Activated CD4-positive, alpha-beta memory T cell treated with anti-CD3 and anti-CD28 coated beads, Interleukin-2, amount 10 ng/mL, durations not matched to agents 7 days and 5 days (primary cell): ENCODE measurements at places on chromosomes 7 and 10.
A peak's percentile ranks its signal among the peaks of the same experiment; 100 is the strongest.

GRCh38 chr10:112124866-112125265, 58.7 kb downstream of the GPAM start:
- DNase-seq = no peak

- DNase-seq = no peak
Observed at GRCh38 chr7:142534726-142535122, 214.5 kb upstream of the PRSS1 start.

DNA sequence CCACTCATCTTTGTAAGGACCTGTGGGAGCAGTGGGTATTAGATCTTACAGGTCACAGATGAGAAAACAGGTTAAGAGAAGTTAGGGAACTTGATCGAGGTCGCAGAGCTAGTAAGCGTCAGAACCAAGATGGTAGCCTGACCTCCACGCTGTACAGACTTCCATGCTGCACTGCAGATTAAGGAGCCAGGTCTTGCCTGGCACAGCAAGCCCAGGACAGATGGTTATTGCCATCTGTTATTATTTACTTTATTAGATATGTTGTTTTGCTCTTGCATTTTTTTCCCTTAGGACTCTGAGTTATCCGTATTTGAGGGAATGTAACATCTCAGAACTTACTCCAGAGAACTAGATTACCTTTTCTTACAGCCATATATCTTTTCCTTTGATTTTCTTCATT, 147.2 kb downstream of the NSUN6 start:
- no peak for DNase-seq

DNA sequence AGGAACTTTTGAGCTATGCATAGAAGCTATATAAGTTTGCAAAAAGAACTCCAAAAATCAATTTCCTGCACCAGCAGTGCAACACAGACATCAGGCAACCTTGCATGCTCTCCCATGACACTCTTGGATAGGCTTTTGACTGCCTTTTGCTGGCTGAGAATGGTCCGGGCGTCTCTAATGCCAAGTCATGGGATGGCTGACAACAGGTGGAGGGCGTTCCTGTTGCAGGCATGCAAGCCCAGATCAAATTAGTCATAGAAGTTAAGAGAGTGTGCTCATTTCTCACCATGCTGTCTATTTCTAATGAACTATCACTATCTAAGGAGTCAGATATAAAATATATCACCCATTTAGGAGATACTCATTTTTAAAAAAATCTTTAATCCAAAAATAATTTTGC, 8.4 kb downstream of the PLCE1 start:
- no peak for DNase-seq

GRCh38 chr7:116357781-116358670, 141.5 kb upstream of the CAV2 start:
- no peak for DNase-seq

GRCh38 chr7:106927536-106927935, 62.5 kb downstream of the PIK3CG start:
- no peak for DNase-seq

DNA sequence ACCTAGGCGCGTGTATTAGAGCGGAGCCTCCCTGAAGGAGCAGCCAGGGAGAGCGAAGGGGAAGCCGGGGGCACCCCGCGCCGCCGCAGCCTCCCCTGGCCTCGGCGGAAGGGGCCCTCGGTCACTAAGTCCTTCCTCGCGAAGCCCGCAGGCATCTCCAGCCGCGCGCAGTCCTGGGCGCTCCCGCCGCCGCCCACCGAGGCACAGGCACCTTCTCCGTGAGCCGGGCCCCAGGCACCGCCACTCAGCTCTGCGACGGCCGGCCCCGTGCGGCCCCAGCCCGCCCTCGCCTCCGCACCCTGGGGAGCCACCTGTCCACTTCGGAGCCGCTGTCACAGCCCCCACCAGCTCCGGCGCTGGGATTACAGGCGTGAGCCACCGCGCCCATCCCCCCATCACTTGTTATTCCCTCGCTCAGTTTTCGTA, 80.8 kb downstream of the ZNF467 start:
- no peak for DNase-seq

- peak; percentile 28 for DNase-seq
Observed at GRCh38 chr7:155466814-155467733, 9.1 kb downstream of the EN2 start.

DNA sequence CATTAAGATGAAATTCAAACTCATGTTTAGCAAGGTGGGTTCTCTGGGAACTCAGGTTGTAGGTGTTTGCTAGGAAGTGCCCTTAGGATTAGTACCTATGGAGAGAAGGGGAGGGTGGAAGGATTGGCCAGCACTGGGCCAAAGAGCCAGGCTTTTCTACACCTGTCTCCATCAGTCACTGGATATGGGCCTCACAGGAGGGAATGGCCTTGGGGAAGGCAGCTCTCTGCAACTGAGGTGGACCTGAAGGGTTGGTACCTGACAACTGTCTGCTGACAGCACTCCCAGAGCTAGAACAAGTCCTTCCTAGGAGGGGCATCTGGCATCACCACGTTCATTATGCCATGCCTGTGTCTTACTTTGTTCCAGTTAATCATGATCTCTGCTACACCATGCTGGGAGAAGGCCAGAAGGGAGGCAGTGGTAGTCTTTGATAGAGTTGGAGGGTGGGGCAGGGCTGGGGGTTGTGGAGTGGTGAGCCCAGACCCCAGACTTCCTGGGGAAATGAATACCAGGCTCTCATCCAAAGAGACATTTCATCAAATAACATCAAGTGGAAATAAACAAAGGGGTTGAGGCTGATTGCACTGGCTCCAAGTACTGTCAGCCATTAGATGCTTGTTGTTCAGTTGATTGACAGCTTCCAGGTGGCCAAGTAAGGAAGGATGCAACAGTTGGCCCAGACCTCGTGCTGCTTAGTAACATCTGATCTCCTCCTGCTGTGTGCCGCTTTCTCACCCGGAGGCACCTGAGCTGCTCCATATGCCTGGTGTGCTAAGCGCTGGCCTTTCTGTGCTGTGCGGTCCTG, 70.6 kb upstream of the PIK3CG start:
- no peak for DNase-seq

GRCh38 chr7:79037001-79037400, 416.5 kb downstream of the MAGI2 start:
- no peak for DNase-seq

- DNase-seq = no peak
Observed at GRCh38 chr10:44012921-44013320, 364.2 kb upstream of the ZNF32 start.

DNA sequence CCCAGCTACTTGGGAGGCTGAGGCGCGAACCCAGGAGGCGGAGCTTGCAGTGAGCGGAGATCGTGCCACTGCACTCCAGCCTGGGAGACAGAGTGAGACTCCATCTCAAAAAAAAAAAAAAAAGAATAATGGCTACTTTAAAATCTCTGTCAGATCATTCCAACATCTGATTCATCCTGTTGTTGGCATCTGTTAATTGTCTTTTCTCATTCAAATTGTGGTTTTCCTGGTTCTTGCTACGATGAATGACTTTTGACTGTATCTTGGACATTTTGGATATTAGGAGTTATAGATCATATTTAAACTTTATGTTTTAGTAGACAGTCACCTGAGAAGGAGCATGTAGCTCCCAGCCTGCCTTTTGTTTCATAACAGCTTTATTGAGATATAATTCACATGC, 8.5 kb downstream of the TPST1 start:
- no peak for DNase-seq

DNA sequence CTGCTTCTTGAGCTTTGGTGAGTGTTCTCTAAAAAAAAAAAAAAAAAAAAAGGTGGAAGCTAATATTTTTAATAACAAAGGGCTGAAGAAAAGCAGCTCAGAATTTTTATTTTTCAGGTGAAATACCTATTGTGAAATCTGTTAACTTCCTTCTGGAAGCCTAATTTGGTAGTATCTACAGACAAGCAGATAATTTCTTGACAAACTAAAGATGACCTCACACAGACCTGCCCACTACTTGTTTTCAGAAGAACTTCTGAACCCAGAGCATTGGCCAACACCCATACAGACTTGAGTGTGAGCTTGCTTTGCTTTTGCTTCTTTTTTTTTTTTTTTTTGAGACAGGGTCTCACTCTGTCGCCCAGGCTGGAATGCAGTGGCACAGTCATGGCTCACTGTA, 31.2 kb downstream of the LRRC4 start:
- DNase-seq = no peak

DNA sequence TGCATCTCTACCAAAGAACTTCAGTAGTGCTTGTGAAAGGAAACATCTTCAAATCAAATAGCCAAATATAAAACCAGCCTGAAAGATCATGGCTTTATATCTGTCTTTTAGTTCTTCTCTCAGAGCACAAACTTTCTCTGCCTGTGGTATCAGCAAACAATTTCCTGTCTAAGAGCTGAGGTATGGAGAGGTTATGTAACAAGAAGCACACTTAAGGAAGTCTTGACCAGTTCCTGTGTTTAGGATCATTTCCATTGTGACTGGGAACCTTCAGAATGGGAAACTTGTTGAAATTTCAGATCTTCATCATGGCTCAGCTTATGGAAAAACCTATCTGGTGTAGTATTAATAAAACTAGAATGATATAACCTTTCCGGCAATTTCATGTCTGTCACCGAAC, 148.8 kb downstream of the MBL2 start:
- no peak for DNase-seq

DNA sequence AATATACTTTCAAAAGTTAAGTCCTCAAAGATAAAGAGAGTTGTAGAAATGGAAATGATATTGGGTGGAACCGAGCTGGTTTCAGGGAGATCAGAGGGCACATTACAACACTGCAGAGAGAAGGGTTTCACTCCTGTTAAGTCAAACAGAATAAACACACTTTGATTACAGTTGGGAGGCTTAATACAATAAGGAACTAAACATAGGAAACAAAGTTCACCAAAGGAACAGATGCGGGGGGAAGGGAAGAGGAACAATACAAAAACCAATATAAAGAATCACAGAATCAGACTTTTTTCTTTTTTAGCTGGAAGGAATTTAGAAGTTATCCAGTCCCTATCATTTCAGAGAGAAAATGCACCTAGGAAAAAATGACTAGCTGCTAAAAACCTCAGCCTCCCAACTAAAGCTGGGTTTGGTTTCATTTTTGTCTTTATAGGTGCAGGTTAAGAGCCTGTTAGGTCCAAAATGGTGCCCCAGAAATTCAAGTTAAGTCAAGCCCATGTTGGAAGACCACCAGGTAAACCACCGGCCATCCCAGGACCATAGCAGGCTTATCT, 81.9 kb downstream of the DNMBP start:
- DNase-seq = no peak

DNA sequence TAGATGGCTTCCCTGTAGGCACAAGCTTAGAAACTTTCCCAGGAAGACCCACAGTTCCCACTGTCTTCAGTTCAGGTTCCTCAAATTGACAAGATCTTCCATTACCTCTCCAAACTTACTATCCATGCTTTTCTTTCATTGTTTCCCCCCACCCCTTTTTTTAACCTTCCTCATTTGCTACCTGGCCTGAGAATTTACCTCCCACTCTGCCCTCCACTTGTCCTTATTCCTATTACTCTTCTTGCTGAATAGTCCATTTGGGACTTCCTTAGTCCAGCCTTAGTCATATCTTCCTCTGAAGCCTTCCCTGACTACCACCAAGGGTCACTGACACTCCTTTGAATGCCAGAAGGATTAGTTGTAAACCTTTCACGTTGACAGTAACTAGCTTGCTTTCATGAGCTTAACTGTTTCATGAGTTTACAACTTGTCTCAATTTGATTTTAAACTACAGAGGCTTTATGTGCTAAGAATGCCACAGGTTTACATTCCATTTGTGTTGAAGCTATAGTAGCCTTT, 1.2 kb upstream of the CALU start:
- DNase-seq = no peak

DNA sequence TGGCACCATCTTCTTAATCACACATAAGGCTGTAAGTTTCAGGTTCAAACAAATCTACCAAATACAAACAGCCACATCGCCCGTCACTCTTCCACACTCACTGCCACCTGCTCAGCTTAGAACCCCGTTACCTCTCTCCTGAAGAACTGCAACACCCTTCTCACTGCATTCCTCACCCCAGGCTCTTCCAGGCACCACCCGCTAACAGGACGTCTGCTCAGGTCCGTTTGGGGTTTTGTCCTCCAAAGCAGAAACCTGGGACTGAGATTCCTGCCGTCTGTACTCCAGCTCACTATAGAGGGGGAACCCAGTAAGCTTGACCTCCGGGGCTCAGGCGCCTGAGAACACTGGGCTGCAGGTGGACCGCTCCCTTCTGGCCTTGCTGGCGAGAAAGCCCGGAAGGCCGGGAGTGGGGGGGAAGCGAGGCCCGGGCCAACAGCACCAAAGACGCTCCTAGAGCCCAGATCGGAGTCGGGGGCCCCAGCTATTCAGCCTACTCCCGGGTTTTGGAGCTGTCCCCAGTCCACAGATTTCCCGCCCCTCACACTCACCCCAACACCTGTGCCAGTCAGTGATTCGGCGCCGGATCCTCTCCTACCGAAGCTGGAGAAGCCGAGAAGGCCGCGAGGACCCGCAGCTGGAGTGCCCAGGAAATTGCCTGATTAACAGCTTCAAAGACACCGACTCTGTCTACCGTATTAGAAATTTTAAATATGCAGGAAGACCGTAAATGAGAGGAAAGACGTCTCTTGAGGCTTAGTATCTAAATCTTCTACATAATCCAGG, at the start of gene AP3M1:
Gene AP3M1 (minus strand): TSS at position 625 of the 786 bp plus-strand sequence. CDS start 12,449 bp downstream, outside the sequence.
- DNase-seq = peak; percentile 85

DNA sequence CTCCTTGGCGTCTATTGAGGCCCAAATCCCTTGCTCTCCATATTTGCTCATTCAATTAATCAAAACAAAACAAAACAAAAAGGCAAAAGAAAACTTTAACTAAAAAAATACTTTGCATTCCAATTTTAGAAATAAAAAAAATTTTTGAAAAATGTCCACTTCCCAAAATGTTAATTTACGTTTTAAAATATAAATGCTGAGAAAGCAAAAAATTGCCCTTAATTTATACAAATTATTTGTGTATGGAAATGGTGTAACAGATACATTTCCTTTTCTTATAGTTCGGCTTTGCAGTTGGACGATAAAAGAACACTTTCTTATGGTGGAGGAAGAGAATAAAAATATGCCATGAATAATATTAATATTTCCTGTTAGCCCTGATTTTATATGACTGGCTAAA, 652.8 kb upstream of the PFKP start:
- DNase-seq = no peak

DNA sequence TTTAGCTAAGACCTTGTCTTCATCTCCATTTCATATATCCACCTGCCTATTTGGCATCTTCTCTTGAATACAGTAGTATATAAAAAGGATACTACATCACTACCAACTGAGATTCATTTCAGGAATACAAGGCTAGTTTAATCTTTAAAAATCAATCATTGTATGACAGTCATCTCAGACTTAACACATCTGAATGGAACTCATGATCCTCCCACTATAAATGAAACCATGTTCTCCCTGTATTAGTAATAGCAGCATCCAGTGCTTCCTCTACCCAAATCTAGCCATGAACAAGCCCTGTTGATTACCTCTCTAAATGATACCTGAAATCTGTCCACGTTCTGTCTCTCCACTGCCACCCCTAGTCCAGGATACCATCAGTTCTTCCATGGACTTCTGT, 196.2 kb downstream of the CDK14 start:
- DNase-seq = no peak

DNA sequence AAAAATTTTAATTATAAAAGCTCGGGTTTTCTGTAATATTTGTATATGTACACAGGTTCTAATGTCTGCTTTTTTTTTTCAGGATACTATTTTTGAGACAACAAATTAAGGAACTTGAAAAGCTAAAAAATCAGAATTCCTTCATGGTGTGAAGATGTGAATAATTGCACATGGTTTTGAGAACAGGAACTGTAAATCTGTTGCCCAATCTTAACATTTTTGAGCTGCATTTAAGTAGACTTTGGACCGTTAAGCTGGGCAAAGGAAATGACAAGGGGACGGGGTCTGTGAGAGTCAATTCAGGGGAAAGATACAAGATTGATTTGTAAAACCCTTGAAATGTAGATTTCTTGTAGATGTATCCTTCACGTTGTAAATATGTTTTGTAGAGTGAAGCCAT, 57.9 kb upstream of the BAMBI start:
- DNase-seq = no peak

GRCh38 chr10:119734396-119735332, 8.8 kb downstream of the INPP5F start:
- no peak for DNase-seq
